Lung (tissue), 17 donors: ENCODE measurements at places on chromosomes 3 and 15. TPM values are rescaled to one million over a fixed set of nuclear protein-coding genes. Genes with fewer than 3 reads are reported as not detected.

The IFT80 gene
- 33.2 TPM for total RNA-seq

The PP2D1 gene
- not detected for total RNA-seq

The HHLA2 gene
- total RNA-seq: 4.8 TPM

The CCR5 gene
- 4.4 TPM for total RNA-seq

The ABHD17C gene
- 23.7 TPM for total RNA-seq

GRCh38 chr3:170327040-170327808, 30.3 kb upstream of the SKIL start:
- no peaks in the 10 kb centered on the region for H3K27me3 ChIP-seq
- H3K4me1 ChIP-seq: peaks cover 5% of the 10 kb centered on the region
- no peak for DNase-seq
- H3K4me3 ChIP-seq: no peak overlapping the region
- H3K36me3 ChIP-seq: no peaks in the 10 kb centered on the region

DNA sequence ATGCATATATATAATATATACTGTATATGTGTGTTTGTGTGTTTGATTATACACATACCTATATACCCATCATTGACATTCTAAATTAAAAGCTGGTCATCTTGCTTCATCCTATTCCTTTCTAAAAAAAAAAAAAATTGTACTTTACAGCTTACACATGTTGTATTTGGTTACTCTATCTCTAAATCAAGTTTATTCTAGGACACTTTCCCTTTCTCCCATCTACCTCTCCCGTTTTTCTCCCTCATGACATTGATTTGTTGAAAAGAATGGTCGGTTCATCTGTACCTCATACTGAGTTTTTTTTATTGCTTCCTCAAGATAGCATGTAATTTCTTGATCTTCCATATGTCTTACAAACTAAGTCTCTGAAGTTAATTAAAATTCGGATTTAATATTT, 26.9 kb downstream of the GABPB1 start:
- H3K27me3 ChIP-seq: no peaks in the 10 kb centered on the region
- no peak overlapping the region for H3K4me3 ChIP-seq
- H3K36me3 ChIP-seq: peaks cover 3% of the 10 kb centered on the region
- no peaks in the 10 kb centered on the region for H3K4me1 ChIP-seq
- DNase-seq: no peak

- H3K27ac ChIP-seq: no peak overlapping the region
- no peak for DNase-seq
- H3K36me3 ChIP-seq: no peaks in the 10 kb centered on the region
- H3K27me3 ChIP-seq: no peaks in the 10 kb centered on the region
- no peak overlapping the region for H3K4me3 ChIP-seq
Observed at GRCh38 chr3:8608791-8609467, 35.7 kb downstream of the SSUH2 start.

- no peaks in the 10 kb centered on the region for H3K27me3 ChIP-seq
- H3K4me1 ChIP-seq: no peaks in the 10 kb centered on the region
- H3K27ac ChIP-seq: no peak overlapping the region
- H3K4me3 ChIP-seq: no peak overlapping the region
Observed at GRCh38 chr15:81337241-81337640, 13.3 kb upstream of the STARD5 start.

DNA sequence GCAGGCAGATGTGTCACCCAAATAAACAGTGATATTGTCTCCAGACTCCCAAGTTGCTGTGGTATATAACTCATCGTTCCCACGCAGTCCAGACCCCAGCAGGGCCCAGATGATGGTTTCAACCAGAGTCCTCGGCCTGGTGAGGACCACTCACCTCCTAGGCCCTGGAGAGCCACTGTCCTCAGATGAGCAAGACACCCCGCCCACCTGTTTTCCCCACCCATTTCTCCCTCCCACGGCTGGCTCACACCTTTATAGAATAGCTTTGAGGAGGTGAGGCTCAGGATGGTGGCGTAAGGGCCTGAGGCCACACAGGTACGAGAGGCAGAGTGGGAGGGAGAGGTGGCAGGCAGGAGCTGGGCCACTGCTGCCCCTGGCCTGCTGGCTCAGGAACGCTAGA, 7.5 kb downstream of the MESP1 start:
- no peak overlapping the region for H3K4me3 ChIP-seq
- H3K27me3 ChIP-seq: peaks cover 23% of the 10 kb centered on the region
- no peaks in the 10 kb centered on the region for H3K36me3 ChIP-seq
- H3K27ac ChIP-seq: no peak overlapping the region

DNA sequence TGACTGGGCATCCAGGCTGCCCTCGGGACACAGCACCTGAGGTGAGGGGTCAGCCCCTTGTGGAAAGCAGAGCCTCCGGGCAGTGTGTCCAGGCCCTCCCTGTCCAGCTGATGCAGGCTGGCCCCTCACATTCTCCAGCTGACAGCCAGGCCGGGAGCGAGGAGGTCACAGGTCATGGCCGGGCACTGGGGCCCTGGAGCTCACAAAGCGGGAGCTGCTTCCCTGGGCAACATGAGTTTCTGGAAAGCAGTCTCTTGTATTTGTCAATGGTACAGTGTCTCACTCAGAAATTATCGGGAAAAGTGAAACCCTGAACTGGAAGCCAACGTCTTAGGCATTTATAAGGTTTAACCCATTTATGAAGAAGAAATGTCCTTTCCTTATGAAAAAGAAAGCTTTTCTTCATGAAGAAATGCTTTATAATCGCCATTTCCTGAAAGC, 118.5 kb downstream of the OPA1 start:
- H3K4me3 ChIP-seq: no peak overlapping the region
- DNase-seq: no peak
- no peak overlapping the region for H3K27ac ChIP-seq
- H3K27me3 ChIP-seq: no peaks in the 10 kb centered on the region

DNA sequence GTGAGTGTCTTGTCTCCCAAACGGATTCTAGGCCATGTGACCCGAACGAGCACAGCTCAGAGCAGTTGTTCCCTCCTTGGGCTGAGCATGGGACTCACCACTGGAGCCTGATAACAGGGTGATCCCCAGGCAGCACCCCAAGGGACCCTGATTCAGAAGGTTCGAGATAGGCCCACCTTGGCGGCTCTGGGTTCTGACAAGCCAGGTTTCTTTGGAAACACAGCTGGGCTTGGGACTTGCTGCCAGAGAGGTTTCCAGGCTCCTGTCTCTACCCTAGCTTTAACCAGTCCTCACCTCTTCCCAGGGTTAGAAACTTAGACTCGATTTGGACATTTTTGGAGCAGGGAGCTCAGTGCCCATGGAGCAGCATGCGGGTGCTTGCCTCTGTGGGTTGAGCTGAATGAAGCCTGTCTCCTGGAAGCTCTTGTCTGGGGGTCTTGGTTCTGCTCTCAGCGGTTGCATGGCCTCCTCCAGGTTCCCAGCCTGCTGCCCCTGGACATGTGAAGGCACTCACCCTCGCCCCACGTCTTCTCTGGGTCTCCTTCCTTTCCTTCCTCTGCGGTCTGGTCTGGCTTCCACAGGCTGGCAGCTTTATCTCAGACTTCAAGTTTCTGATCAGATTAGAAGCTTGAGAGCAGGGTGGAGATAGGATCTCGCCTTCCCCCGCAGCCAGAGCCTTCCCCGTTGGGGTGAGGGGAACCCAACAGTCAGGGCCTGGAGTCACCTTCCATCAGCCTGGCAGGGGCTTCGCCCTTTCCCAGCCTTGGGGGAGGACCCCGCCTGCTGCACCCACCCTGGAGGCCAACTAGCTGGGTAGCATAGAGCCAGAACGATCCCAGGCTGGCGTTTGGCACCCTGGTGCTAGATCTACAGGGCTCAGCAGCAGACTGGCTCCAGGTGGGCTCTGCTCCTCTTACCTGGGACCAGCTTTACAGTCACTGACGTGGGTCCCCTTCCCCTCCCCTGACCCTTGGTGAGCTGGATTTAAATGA, 21.0 kb downstream of the PAQR5 start:
- no peaks in the 10 kb centered on the region for H3K4me1 ChIP-seq
- no peak for DNase-seq
- H3K27me3 ChIP-seq: no peaks in the 10 kb centered on the region
- H3K4me3 ChIP-seq: no peak overlapping the region

DNA sequence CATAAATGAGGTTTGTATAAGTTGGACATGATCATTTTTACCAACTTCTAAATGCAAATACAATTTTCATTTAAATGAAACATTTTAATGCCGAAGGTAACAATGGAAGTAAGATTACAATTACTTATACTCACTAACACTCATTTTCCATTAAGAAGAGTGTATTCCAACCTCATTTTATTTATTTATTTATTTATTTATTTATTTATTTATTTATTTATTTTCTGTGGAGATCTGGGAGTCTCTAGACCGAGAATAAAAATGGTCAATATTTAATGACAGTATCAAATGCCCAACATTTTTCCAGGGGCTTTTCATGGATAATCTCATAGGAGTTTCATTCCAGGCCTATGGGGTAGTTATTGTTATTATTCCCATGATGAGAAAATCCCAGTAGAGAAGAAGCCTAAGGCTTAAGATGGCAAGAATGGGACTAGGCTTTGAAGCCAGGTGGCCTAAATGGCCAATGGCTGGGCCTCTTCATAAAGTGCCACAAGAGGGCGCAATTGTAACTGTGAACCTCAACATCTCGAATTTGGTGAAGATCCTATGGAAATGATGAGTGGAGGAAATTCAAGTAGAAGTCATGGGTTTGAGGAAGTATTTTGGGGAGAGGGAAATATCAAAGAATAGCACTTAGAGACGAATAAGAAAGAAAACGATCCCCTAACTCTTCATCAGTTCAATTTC, 21.3 kb downstream of the VGLL3 start:
- no peak for DNase-seq
- H3K4me3 ChIP-seq: no peak overlapping the region
- H3K4me1 ChIP-seq: peaks cover 1% of the 10 kb centered on the region
- H3K27ac ChIP-seq: no peak overlapping the region
- no peaks in the 10 kb centered on the region for H3K27me3 ChIP-seq
- H3K36me3 ChIP-seq: peaks cover 28% of the 10 kb centered on the region

DNA sequence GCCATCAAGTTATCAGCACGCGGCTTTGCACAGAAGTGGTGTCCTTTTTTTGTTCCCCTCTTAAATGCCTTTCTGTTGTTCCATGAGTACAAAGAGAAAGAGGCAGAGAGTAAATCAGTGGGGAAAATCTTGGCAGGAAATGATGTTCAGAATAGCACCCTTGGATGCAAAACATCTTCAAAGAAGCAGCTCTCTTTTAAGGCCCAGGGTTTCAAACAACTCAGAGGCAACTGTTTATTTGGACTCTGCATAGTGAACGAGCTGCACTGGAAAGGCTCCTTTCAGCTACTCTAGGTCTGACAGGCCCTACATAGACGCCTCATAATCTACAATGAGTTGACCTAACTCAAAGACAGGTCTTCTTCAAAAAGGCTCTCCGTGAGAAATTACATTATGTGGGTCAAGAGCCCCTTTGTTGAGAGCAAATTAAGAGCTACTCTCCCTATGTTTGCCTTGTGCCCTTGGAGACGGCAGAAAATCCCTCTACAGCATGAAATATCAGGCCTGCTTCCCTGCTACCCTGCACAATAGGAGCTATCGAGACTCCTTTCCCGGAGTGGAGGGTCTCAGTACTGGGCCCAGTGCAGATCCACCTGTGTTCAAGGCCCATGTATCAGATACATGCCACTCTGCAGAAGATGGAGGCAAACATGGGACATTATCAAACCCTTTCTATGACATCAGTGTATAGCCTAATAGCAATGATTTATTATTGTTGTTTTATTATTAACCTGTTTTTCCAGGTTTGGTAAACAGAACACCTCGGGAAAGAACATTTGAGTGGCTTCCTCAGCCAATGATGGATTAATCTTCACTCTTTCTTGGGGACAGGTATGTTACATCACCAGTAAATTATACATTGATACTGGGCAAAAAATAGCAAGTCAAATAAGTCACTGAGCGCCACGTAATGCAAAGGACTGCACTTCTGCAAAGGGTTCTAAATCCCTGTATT, 53.1 kb downstream of the HEG1 start:
- H3K27ac ChIP-seq: peak overlapping the region; percentile 58
- no peaks in the 10 kb centered on the region for H3K27me3 ChIP-seq
- no peak overlapping the region for H3K4me3 ChIP-seq
- H3K4me1 ChIP-seq: peaks cover 7% of the 10 kb centered on the region
- peak; percentile 58 for DNase-seq

GRCh38 chr3:160545504-160545871, 19.9 kb downstream of the KPNA4 start:
- no peaks in the 10 kb centered on the region for H3K4me1 ChIP-seq
- H3K27ac ChIP-seq: no peak overlapping the region
- no peaks in the 10 kb centered on the region for H3K36me3 ChIP-seq

GRCh38 chr15:25761971-25762662, 101.0 kb downstream of the ATP10A start:
- DNase-seq: no peak
- no peaks in the 10 kb centered on the region for H3K27me3 ChIP-seq
- peaks cover 3% of the 10 kb centered on the region for H3K36me3 ChIP-seq
- no peaks in the 10 kb centered on the region for H3K4me1 ChIP-seq

DNA sequence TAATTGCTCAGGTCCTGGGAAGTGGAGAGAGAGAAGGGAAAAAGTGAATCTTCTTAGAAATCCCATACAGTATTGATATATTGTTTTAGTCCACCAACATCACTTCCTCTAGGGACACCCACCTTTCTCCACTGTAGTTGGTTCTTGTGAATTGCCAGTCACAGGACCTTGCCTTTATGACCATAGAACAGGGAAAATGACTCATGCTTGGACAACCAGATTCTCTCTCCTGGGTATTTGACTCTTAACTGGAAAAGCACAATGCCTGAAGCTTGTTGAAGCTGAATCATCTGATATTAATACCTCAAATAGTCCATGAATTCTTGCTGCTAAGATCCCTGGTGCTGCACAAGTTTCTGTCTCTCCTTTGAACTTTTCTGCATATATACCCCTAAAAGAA, 32.5 kb upstream of the DCLK3 start:
- DNase-seq: no peak
- H3K27me3 ChIP-seq: no peaks in the 10 kb centered on the region
- no peak overlapping the region for H3K4me3 ChIP-seq
- no peaks in the 10 kb centered on the region for H3K36me3 ChIP-seq
- no peaks in the 10 kb centered on the region for H3K4me1 ChIP-seq

- no peak for DNase-seq
- no peak overlapping the region for H3K4me3 ChIP-seq
- H3K27me3 ChIP-seq: no peaks in the 10 kb centered on the region
Observed at GRCh38 chr3:176969506-176969905, 227.8 kb downstream of the TBL1XR1 start.

DNA sequence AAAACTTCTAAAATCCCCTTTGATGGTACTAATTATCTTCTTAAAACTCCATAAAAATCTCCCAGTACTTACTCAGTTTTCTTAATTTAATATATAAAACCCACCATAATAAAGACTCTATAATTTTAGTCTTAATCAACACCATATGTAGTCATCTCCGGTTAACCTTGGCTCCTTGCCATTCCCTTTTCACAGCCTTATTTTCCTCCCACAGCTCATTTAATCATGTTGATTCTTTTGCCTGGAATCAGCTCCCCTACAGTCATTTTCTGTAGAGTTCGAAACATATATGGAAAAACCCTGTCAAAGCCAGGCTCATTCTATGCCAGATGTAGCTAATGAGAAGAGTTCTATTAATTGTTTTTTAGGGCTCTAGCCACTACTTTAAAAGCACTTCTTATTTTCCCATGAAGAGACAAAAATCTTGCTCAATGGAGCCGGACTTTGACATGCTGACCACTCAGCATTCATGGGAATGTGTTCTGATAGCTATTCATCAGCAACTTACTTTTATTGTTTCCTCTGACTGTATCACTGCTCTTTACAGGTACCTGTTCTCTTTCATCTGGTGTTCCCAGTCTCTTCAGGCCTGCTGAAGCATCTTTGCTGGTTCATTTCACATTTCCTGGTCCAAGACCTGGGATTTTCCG, 573.4 kb downstream of the NAALADL2 start:
- H3K27ac ChIP-seq: no peak overlapping the region
- H3K4me3 ChIP-seq: no peak overlapping the region
- H3K27me3 ChIP-seq: no peaks in the 10 kb centered on the region
- peak; percentile 13 for DNase-seq
- no peaks in the 10 kb centered on the region for H3K4me1 ChIP-seq
